Activated effector memory CD4-positive, alpha-beta T cell treated with anti-CD3 and anti-CD28 coated beads, Interleukin-2, amount 50 U/mL, for 16 hours (primary cell): ENCODE measurements at places on chromosomes 16 and 17.
A peak's percentile ranks its signal among the peaks of the same experiment; 100 is the strongest.

GRCh38 chr16:17921357-17921978 lies 415.1 kb downstream of the NPIPA8 start:
- peak; percentile 81 for DNase-seq

DNA sequence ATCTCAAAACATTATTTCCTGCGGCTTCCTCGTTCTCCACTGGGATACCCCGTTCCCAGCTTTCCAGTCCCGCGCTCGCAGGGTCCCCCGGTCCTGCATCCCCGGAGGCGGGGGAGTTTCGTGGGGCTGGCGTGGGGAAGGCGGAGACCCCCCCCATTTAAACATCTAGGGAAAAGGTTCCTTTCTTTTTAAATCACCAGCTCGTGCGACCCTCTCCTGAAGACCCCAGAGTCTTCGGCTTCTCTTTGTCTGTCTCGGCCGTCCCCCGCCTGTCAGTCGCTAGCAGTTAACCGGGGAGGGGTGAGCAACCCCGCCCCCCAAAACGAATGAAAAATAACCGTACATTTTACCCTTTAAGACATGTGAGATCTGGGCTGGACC lies 473 bp upstream of the IGF2BP1 start:
- DNase-seq = peak; percentile 36

- DNase-seq = peak; percentile 89
These were observed 891 bp downstream of the CORO1A start for GRCh38 chr16:30184096-30184890.

DNA sequence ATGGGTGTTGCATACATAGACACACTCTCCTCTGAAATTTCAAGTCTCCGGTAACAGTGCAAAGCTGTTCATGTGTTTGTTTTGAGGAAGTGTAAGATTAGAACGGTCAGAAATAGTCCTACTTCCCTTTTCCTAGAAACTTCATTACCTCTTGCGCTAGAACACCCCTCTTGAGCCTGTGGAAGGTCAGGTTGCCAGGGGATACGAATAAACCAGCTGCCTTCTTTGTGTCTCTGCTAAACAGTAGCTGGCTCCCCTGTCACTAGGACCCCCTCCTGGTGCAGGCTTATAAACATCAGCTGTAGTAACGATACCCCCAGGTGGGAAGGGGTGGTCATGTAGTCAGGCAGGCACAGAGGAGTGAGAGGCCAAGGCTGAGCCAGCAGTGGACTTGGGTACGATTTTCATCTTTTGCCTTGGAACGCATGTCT lies 113.4 kb upstream of the RCVRN start:
- no peak for DNase-seq

- DNase-seq = no peak
These were observed 9.7 kb downstream of the CACNG1 start for GRCh38 chr17:67054011-67054591.

- DNase-seq = peak; percentile 92
These were observed at the start of gene TRIM65 for GRCh38 chr17:75896415-75897159. Gene TRIM65, minus strand, starts transcription at chr17:75896951. Its CDS starts 14 bp downstream, at chr17:75896937.

- no peak for DNase-seq
These were observed 38.0 kb upstream of the SNN start for GRCh38 chr16:11630046-11630767.

DNA sequence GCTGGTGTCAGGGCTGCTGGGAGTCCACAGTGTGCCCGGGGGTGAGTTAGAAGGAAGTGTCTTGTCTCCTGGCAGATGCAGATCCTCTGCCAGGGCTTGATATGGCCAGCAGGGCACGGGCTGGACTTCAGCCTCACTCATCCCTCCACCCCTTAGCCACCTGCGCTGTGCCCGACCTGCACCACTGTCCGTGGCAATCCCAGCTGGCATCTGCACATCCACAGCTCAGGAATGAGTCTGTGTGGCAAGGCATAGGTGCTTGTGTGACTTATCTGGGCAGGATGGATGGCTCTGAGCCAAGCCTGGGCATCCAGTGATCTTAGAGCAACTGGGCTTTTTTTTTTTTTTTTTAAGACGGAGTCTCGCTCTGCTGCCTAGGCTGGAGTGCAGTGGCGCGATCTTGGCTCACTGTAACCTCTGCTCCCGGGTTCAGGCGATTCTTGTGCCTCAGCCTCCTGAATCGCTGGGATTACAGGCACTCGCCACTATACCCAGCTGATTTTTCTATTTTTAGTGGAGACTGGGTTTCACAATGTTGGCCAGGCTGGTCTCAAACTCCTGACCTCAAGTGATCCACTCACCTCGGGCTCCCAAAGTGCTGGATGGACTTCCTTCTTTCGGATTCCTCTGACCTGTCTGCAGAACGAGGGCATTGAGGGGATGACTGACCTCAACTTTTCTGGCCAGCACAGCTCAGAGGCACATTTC lies 22.5 kb upstream of the CACNG1 start:
- no peak for DNase-seq
